ENCODE measurements at places on chromosomes 3 and 15.

- no peak for DNase-seq
Measured at GRCh38 chr3:141981084-141981483, 104.6 kb downstream of the ATP1B3 start.

DNA sequence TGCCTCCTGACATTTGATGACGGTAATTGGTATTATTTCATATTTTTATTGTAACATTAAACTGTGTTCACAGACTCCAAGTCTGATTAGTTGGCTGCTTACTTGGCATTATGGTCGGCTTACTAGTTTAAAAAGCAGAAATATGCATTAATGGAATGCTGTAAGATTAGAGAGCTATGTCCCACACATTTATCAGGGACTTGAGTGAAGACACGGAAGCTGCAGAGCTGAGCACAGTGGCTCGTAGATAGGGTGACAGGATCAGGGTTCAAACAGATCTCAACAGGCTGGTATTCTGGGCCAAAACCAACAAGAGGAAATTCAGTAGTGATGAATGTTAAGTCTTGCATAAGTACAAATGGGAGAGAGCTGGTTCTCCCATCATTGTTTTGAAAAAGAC, 113.8 kb downstream of the ADAMTSL3 start:
- no peak for DNase-seq

DNA sequence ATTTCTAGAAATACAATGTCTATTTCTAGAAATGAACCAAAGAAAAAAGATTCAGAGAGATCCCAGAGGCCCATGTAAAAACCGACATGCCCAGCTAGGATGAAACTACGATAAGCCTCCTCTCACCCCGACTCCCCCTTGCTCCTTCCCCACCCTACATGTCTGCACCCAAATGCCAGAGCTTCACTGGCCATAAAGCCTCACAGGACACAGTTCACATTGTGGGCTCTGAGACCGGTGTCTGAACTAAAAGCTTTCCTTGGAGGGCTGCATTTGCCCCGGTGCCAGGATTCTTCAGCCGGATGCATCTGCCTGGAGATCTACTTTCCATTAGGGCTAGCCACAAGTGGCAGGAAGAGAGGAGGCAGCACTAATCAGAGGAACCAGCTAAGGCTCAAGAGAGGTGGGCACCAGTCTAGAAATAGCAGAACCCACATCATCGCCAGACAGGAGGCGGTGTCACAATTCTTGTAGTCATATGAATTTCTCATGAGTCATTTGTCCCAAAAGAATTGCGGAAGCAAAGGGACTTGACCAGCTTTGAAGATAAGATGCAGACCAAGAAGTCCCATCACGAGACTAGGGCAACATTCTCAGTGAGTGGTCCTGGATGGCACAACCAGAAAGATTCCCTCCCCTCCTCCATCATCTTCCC, 353.6 kb downstream of the NTRK3 start:
- no peak for DNase-seq

GRCh38 chr15:91484141-91484540, 369.4 kb upstream of the SLCO3A1 start:
- DNase-seq, result no peak

GRCh38 chr15:52518487-52519371, 10.0 kb downstream of the MYO5A start:
- DNase-seq, result no peak

GRCh38 chr3:148922467-148922866, 57.4 kb downstream of the CPA3 start:
- no peak for DNase-seq

- no peak for DNase-seq
Measured at GRCh38 chr15:69359722-69360121, 54.4 kb upstream of the KIF23 start.

- no peak for DNase-seq
Measured at GRCh38 chr3:128619146-128619890, 31.3 kb downstream of the RPN1 start.

DNA sequence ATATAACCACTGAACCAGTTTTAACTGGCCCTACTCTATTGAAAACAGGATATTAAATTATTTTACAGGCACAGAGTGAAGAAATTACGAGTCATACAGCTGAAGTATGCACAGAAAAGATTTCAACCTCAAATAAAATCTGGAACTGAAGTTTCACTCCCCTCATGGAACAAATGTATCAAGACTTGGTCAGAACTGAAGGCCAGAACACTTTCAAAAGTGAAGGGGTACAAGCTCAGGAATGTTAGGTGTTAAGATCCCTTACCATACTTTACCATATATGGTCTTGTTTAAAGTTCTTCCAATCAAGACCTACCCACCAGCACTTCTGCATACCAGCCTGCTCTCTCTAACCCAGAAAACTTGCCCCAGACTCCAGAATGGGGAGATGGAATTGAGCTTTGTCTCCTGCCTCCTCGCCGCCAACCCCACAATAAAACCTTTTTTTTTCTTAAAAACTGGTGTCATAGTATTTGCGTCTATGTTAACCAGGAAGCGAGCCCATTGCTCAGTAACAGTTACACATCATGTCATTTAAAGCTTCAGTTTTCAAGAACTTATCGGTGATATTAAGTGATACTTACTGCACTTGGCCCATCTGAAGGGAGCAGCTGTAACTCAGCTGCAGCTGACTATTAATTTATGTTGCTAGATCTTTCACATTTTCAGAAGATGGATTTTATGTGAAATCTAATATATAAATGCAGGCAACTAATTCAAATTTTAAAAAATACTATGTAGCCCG, 59.9 kb downstream of the OXSM start:
- DNase-seq, result no peak

- DNase-seq, result no peak
Measured at GRCh38 chr3:125386811-125387210, 11.7 kb upstream of the ZNF148 start.

Measured in HTR-8/SVneo (cell line).